Activated CD8-positive, alpha-beta memory T cell treated with anti-CD3 and anti-CD28 coated beads for 24 hours (primary cell): ENCODE measurements at places on chromosomes 12 and 14.

DNA sequence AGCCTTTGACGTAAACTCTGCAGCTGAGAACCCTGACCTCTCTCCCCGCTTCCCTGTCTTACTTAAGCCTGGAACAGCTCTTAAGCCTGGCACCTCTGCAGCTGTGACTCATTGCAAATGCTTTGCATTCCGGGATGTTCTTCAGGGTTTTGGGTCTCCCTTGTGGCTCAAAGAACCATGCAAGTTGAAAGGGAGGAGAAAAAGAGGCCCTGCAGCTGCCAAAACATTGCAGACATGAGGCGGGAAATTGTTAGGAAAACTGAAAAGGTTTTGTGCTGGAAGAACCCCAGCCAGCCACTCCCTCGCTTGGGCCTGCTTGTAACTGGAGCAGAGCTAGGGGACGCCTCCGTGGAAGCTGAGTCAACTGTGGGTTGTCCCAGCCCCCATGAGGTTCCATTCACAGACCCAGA, 60.2 kb upstream of the FERMT2 start:
- DNase-seq: no peak

GRCh38 chr12:90816353-90817089, 138.5 kb downstream of the CCER1 start:
- no peak for DNase-seq

DNA sequence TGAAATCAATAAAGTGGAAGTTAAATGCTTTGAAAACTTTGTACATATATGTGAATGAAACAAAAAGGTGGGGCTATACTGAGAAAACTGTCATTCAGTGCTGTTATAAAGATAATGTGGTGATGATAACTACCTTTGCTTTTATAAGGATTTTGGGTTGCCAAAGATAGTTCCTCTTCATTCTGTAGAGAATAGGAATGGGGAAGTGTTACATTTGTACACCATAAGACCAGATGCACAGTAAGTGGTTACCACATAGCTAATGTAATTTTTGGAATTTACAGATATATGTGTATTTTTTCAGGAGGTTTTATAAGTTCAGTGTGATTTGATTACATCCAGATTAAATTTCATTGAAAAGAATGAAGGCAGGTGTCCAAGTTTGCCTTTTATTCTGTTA, 18.1 kb downstream of the RAB21 start:
- no peak for DNase-seq

DNA sequence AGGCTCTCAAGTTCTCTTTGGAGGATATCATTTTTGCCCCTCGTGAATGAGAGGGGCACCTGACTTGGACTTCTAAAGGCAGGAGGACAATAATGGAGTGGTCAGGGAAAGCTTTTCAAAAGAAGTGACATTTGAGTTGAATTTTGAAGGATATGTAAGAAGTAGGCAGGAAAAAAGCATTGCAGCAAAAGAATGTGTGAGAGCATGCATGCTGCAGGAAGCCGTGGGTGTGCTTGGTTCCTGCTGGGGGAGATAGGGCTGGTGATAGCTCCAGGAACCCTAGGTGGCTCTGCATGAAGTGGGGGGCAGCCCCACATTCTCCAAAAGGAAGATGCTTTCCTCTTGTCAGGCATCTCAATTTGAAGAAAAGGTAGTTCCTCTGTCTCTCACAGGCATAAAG, 23.1 kb downstream of the ACVR1B start:
- DNase-seq: no peak

- DNase-seq: no peak
These were observed 243.7 kb downstream of the C12orf75 start for GRCh38 chr12:105574056-105574715.

DNA sequence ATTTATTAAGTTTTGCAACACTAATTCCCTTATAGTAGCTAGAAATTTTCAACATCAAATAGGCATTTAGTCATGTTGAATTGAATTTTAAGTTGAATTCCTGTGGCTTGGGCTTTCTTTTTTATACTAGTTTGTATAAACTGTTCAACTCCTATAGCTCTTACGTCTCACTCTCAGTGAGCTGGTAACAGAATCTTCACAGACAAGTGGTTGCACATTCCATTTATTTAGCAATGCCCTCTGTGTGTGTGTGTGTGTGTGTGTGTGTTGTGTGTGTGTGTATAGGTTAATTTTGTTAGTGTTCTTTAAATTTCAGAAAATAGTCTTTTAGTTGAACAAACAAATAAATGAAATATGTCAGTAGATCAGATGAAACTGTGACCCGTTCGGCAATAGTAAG, 425.0 kb downstream of the NPAS3 start:
- DNase-seq: no peak

DNA sequence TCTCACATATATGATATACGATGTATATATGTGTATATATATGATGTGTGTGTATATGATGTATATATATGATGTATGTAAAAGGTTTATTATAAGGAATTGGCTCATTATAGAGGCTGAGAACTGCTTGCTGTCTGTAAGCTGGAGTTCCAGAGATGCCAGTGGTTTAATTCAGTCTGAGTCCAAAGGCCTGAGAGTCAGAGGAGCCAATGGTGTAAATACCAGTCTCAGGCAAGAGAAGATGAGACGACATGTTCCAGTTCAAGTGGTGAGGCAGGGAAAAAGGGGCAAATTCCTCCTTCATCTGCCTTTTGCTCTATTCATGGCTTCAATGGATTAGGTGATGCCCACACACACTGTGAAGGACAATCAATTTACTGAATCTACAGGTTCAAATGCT, 17.1 kb upstream of the STYK1 start:
- DNase-seq: no peak

GRCh38 chr12:88691811-88692210, 111.5 kb upstream of the KITLG start:
- DNase-seq: no peak
